Activated T-helper 1 cell treated with anti-CD3 and anti-CD28 coated beads, Interleukin-2, amount 50 U/mL, for 16 hours (primary cell): ENCODE measurements at places on chromosomes 6 and 20.

DNA sequence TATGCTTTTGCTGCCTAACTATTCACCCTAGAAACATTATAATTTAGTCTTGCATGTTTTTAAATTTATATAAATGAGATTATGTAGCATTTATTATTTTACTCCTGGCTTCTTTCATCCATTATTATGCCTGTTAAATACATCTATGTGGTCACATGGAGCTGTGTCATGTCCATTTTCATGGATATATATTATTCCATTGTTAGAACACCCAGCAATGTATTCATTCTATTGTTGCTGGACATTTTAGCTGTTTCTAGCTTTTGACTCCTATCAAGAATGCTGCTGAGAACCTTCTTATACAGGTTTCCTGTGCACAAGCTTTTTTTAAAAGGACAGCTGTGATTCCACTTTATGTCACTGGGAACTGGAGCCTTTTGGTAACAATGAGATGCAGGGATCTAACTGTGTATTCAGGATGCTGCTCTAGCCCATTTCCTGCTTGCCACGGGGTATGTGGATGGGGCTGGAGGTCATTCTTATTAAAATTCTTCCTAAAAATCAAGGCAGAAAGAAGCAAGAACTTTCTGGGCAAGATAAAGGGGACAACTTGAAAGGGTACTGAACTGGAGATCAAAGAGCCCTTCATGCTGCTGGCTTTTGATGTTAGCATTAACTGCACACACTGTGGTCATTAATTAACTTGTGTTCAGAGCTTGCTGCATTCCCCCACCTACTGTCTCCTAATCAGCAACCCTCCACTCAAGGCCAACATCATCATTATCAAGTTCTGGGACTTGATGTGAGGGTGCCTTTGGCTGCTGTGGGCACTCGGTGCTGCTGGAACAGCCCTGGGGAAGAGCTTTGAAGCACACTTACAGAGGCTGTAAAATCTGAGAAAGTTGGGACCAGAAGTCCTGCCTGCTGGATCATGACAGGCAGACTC is 96.6 kb upstream of the AKIRIN2 start:
- DNase-seq, result no peak

GRCh38 chr6:53302678-53303360 is 45.9 kb downstream of the ELOVL5 start:
- no peak for DNase-seq

- DNase-seq, result no peak
Observed at GRCh38 chr6:156028335-156029131, 572.9 kb upstream of the NOX3 start.

DNA sequence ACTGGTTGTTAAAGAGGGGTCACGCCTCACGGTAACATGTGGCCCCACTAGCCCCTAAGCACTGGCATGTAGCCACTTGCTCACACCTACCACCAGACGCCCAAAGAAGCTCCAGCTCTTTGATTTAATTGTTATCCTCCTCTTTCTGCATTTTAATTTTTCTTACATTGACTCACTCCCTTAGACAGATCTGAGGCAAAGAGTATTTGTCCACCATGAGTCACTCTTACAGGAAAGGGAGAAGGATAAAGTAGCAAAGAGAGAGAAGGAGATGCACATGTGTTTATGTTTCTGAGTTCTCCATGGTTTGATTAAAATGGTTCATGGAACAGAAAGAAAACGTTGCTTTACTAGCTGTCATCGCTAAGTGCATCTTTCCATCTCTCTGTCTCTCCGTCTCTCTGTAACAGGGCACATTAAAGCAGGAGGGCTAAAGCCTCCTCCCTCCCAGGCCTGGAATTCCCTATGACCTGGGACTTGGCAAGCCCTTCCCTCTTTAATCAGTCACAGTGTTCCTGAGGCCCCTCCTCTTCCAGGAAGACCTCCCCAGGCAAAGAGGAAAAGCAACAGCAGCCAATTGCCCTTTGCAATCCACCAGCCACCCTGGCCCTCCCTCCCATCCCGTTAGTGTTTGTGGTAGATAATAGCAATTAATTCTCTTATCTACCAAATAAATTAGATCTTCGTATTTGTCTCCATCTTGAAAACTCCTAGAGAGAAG is 112.8 kb upstream of the TSHZ2 start:
- no peak for DNase-seq

DNA sequence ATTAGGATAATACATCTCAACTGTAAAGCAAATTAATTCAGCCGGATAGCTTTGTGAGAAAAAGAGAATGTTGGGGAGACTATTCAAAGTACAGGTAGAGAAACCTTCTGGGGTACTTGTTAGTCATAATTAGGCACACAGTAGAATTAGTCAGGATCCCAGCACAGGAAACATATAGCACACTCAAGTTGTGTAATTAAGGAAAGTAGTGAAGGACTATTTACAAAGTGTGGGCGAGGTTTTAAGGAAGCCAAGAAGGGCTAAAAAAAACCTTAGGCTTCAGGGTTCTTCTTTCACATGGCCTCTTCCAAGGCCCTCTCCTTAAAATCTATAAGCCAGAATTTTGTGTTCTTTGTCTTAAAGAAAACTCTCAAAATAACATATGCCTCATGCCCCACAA is 126.7 kb downstream of the RTN4IP1 start:
- no peak for DNase-seq

DNA sequence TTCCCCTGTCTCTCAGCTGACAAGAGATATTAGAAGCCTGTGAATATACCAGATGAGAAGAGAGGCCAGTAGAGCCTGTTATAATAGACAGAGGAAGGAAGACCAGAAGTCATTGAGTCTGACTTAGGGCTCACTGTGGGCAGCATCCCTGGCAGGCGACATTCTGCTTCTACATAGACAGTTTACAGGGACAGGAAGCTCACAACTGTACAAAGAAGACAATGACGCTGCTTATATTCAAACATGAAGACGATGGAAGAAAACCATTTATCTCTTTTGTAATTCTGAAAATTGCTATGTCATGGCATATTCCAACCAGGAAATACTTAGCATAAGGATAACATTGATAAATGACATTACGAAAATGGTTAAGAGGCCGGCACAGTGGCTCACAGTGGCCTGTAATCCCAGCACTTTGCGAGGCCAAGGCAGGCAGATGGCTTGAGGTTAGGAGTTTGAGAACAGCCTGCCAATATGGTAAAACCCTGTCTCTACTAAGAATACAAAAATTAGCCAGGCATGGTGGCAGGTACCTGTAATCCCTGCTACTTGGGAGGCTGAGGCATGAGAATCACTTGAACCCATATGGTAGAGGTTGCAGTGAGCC is 170.9 kb downstream of the UBE3D start:
- no peak for DNase-seq

GRCh38 chr6:46053039-46053933 is 37.6 kb upstream of the CLIC5 start:
- no peak for DNase-seq

- DNase-seq, result no peak
Observed at GRCh38 chr20:37253087-37253486, 8.5 kb downstream of the GHRH start.

- no peak for DNase-seq
Observed at GRCh38 chr6:52666071-52666470, 4.8 kb upstream of the TMEM14A start.

DNA sequence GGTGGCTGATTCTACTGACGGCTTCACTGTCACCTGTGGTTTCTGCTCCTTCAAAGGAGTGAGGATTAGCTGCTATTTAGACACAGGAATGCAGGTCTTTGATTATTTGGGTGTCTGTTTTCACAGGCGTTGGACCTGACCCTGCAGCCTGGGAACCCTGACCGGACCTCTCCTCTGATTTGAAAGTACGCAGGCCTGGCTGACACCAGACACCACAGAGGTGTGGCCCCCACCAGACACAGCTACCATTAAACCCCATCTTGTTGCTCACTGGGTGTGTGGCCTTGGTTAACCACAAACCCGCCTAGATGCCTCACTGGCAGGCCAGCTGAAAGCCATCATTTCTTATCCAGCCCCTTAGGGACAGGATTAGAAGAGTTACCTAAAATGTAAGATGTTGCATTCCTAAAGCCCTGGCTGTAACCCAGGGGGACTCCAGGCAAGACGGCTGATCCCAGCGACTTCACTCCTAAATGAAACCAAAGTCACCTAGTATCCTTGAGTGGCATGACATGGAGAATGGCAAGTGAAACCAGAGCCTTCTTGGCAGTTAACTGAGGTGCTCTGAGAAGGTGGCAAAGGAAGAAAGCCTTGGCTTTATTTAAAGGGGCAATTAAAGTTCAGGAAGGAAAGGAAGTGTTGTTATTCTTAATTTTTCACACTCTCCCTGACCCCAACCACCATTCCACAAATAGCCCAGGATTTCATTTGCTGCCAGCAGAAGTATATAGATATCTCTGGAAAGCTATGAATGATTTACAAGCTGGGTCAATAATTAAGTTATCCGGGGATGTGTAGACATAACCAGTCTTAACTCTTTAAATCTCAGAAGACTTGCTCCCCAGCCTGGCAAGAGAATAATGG is 169.9 kb downstream of the QRSL1 start:
- no peak for DNase-seq

DNA sequence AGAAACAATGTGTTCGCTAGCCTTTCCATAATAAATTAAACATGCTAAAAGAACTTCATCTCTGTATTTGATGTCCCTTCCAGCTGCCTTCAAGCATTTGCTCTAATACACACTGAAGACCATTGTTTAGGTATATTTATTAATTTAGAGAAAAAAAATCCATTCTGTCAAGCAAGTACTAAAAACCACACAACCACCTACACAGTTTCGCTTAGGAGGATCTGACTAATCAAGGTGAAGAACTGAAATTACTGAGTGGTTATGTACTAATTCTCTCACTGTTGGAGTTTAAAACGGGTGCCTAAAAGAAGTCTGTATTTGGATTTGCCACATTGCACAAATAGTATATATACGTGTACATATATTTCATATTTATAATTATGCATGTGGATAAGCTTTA is 58.9 kb downstream of the GMDS start:
- no peak for DNase-seq

GRCh38 chr6:119196715-119197114 is 118.3 kb upstream of the FAM184A start:
- no peak for DNase-seq

GRCh38 chr6:106077170-106077569 is 9.0 kb upstream of the PRDM1 start:
- DNase-seq, result no peak

GRCh38 chr6:6590530-6590929 is 2.0 kb downstream of the LY86 start:
- DNase-seq, result no peak

GRCh38 chr20:50399917-50400704 is 110.1 kb upstream of the PTPN1 start:
- DNase-seq, result no peak

GRCh38 chr6:25277386-25277785 is 1.8 kb upstream of the CARMIL1 start:
- no peak for DNase-seq

- DNase-seq, result no peak
Observed at GRCh38 chr6:63923139-63923739, 287.6 kb downstream of the PHF3 start.

DNA sequence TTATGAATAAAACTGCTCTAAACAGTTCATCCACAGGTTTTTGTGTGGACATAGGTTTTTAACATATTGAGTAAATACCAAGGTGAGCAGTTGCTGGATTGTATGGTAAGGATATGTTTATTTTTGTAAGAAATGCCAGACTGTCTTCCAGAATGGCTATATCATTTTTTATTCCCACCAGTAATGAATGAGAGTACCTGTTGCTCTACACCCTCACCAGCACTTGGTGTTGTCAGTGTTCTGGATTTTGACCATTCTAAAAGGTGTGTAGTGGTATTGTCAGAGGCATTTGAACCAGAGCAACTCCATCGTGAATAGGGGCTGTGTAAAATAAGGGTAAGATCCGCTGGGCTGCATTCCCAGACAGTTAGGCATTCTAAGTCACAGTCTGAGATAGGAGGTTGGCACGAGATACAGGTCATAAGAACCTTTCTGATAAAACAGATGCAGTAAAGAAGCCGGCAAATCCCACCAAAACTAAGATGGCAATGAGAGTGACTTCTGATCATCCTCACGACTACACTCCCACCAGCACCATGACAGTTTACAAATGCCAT is 12.9 kb upstream of the NT5E start:
- no peak for DNase-seq

- DNase-seq, result no peak
Observed at GRCh38 chr20:5065879-5066383, 53.8 kb downstream of the PCNA start.

GRCh38 chr20:20683020-20683419 is 29.4 kb downstream of the RALGAPA2 start:
- DNase-seq, result no peak

GRCh38 chr20:11378252-11378651 is 539.4 kb upstream of the BTBD3 start:
- no peak for DNase-seq

GRCh38 chr6:34385793-34386195 is 6.7 kb downstream of the NUDT3 start:
- DNase-seq, result no peak

DNA sequence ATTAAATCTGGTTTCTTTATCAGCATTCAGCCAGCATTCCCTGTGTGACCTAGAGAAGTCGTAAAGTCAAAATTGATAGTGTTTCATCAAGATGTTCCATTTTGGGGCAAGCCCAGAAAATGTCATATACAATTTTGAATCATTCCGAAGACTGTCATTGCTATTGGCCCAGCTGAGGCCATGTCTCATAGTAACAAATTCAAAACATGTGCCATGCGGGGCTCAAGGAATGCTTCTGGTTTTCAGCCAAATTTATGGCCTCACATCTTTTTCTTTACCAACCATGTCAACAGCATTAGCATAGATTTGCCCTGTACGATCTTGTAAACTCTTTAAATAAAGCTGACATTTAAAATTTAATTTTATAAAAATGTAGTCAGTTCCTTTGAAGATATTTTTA is 314.7 kb downstream of the PAX1 start:
- DNase-seq, result no peak

DNA sequence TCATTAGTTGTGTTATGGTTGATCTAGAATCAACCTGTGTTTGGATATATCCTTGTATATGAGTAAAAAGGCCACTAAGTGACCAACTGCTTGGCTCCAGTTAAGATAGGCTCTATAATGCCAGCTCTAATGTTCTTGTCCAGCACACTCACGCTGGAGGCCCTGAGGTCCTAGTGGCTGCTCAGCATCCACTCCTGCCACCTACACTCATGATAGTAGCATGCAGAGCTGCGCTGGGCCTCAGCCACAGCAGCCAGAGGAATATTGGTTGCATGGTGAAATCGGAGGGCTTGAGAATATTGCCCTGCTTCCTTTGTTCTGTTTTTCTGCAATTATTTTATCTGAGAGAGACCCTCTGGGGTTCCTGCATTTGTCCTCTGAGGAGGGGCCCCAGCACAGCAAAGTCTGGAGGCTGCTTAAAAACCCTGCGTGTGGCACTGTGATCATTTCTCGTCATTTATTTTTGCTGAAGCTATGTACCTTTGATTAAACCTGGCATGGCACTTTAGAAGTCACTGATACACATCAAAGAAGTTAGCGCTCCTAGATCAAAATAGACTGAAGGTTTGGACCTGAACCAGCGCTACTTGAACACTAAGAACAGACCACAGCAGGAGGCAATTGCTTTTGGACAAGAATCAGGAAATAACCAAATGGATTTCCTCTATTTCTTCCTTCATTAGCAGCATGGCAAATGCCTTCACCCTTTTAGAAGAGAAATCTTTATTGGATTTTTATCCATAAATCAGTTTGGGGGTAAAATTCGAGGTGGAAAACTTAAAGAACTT is 398.4 kb upstream of the ID4 start:
- DNase-seq, result no peak
